ENCODE measurements at places on chromosomes 7 and 10. TPM values are rescaled to one million over a fixed set of nuclear protein-coding genes. Genes with fewer than 3 reads are reported as not detected.

DNA sequence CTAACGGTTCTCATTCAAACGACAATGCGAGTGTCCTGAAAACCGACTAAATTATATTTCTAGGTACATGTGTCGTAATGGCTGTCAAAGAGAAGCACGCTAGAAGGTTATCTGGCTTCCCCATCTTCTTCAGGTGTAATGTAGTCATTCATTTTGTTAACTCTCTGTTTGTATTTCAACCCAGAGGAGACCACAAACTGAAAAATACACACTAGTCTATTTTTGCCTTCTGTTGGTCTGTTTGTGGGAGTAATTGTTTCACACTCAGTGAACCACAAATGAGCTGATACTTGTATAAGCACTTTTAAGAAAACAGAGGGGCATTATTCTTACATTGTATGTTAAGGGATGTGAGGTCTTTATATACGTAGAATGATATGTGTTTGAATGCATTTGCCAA, 305.9 kb downstream of the GATA3 start:
- DNase-seq: no peak

DNA sequence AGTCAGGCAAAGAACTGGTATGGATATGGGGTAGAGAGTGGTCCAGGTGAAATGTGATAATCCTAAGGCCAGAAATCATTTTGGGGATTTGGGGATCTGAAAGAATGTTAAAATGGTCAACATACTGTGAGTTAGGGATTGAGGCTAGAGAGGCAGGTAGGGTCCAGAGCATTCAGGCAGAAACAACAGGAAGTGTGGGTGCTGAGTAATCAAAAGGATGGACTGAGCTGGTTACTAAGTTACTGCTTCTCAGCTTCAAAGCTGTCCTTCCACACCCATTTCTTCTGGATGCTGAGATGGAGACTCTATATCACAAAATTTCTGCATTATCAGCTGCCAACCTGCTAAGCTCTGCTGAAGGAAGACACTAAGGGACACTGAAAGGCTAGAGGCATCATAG, 30.6 kb upstream of the PRKCQ start:
- DNase-seq: no peak

GRCh38 chr10:61943674-61944378, 42.3 kb downstream of the ARID5B start:
- DNase-seq: no peak

GRCh38 chr7:564176-564865, 44.7 kb upstream of the PDGFA start:
- DNase-seq: no peak

NUTM2A gene
- 1.5 TPM for total RNA-seq

DNA sequence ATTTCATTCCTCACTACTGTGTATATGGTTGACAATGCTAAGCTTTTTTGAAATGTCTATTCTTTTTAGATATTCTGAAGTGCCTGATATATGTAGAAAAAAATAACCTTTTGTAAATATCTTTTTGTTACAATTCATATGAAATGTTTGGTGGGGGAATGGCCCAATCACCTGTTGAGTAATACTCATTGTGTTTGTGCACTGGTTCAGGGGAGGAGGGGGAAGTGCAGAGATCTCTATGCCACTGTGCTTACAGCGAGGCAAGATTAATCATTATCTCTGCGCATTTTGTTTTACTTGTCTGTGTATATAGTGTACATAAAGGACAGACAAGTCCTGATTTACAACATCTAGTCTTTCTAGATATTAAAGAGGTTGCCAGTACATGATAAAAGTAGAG, 25.2 kb downstream of the NUP42 start:
- DNase-seq: no peak

CRHR2 gene
- total RNA-seq: 0.08 TPM

- no peak for DNase-seq
Measured at GRCh38 chr10:7333961-7334641, 76.7 kb downstream of the SFMBT2 start.
